ENCODE measurements at places on chromosomes 2 and 18.

DNA sequence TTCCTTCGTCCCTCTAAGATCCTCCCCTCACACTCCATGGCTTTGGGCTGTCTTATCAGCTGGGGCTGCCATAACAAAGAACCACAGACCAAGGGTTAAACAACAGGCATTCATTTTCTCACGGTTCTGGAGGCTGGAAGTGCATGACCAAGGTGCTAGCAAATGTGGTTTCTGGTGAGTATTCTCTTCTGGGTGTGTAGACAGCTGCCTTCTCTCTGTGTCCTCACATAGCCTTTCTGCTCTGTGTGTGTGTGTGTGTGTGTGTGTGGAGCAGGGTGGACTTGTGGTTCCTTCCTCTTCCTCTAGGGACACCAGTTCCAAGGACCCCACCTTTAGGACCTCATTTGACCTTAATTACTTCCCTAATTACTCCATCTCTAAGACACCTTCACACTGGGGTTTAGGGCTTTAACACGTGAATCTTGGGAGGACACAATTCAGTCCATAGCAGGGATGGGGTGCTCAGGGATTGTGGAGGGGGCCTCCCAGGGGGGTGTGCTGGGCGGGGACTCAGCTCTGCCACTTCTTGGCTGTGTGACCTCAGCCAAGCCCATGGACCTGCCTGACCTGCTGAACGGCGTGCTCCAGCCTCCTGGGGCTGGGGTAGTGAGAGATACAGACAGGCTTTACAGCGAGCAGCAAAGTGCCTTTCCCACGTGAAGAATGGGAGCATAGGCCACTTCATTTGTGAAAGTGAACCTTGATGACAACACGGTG, 38.0 kb downstream of the ACKR3 start:
- no peak for ATAC-seq

DNA sequence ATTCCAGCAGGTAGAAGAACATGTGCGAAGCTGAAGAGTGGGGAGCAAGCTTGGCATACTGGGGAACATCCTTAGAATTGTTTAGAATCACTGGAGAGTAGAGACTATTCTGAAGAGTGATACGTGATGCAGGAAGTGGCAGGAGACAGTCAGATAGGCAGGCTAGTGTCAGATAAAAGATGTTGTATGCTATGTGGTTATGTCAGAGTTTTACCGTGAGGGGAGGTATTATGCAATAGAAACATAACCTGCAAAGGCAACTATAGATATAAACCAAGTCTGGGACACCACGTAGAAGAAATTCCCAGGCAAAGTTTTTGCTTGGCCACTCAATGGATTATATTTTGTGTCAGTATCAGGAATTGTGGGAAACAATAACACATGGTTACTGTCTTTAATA, 62.0 kb upstream of the ZSWIM2 start:
- no peak for ATAC-seq

GRCh38 chr2:110997331-110998045, 123.2 kb upstream of the BCL2L11 start:
- no peak for ATAC-seq

- ATAC-seq = no peak
These were observed 27.4 kb downstream of the HS6ST1 start for GRCh38 chr2:128291161-128291843.

GRCh38 chr2:8546612-8547283, 135.1 kb upstream of the ID2 start:
- ATAC-seq = no peak

GRCh38 chr2:100017633-100018032, 124.8 kb downstream of the AFF3 start:
- ATAC-seq = no peak

GRCh38 chr2:160932960-160933359, 227.3 kb upstream of the TANK start:
- no peak for ATAC-seq

GRCh38 chr2:108593547-108594098, 59.4 kb downstream of the LIMS1 start:
- no peak for ATAC-seq

DNA sequence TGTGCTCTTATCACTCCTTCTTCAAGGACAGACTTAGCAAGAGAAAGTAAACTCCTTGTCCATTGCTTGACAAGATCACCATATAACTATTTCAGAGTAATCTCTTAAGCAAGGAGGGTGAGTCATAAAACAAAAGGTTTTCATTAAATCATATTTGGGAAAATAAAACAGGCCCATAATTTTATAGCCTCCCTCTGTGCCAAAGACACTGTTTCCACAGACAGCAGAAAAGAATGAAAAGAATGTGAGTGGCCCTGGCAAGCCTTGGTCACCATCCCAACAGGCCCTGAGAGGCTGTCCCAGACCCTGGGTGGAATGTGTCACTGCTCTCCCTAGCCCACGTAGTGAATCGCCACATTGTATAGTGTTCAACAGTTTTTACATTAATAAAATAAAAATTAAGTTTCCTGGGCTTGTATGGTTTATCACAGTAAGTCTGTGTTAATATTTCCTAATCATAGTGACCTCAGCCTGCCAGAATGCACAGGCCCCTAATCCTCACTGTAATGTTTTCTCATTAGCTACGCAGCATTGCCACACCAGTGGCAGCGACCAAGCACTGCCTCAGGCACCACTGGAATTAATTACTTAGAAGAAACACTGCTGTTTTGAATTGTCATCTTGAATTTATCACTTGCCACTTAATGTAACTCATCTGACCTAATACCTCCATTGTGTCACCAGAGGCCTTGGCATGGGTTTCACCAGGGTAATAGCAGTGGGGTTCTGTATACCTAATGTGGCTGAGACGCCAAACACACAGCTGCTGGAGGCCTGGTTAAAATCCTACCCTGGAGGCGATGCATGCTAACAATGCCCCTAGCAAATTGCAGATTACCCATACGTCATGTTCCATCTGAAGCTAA, 401.9 kb downstream of the LNPK start:
- ATAC-seq = no peak

- ATAC-seq = no peak
These were observed 5.4 kb downstream of the ITSN2 start for GRCh38 chr2:24354957-24355356.

DNA sequence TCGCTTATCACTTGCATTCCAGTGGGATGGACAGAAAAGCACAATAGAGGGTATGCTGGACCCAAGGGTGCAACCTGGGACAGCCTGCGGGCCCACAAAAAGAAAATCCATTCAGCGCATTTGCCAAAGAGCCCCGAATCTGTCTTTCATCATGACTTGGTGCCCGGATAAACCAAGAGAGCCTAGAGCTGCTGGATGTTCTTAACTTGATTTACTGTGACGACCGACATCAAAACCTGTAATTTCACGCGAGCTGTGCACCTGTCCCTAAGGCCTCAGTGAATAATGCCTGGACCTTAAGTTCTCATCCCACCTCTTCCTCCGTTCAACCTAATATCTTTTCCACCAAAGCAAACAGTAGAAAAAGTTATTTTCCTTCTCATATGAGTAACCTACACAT, 115.5 kb upstream of the ACKR3 start:
- ATAC-seq = no peak

GRCh38 chr18:45539491-45539891, 75.8 kb upstream of the SLC14A2 start:
- ATAC-seq = no peak

- ATAC-seq = no peak
These were observed 64.8 kb upstream of the CYTIP start for GRCh38 chr2:157508676-157509075.

DNA sequence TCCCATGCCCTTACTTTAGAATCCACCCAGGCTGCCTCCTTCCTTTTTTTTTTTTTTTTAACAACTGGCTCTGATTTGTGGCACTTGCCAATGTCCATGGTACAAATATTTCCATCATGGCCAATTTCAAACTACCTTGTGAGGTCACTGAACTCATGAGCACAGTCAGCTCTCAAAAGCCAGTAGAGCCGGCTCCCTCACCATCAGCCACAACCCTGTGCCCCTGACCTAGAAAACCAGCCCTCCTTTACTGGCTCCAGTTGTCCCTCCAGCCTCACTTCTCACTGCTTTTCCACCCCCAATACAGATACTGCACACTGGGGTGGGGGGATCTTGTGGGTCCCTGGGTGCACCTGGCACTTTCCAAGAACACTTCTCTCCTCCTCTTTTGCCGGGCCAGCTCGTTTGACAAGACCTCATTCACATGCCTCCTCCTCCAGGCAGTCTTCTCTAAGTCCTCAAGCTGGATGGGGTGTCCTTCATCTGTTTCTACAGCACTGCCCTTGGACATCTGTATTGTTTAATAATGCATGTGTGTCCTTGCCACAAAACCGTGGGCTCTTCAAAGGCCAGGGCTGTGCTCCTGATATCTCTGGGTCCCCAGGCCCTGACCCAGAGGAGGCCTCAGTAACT, 35.5 kb downstream of the SDC1 start:
- no peak for ATAC-seq

DNA sequence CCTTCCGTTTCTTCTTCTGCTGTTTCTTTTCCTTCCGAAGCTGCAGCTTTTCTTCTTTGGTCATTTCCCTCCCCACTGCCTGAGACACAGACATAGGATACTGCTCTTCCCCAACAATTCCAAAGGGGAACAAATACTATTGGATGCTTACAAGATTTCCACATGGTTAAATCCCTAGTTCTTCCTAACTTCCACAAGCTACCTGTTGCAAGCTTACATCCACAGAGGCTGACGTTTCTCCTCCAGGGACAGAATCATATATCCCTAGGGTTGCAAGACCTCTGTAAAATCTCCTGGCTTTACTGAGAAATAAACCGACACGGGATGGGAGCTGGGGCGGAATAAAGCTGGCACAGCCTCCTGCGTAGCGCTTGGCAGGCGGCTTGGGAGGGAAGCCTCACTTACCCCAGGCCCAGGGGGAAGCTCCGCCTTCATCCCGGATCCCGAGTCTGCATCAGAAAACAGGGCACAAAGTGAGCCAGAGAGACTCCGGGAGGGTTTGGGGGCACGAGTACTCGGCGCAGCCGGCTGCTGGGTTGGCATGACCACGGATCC, 590 bp downstream of the EIF2B4 start:
- peak; percentile 23 for ATAC-seq

GRCh38 chr2:190533968-190534309, 583 bp downstream of the NEMP2 start:
- peak; percentile 57 for ATAC-seq

DNA sequence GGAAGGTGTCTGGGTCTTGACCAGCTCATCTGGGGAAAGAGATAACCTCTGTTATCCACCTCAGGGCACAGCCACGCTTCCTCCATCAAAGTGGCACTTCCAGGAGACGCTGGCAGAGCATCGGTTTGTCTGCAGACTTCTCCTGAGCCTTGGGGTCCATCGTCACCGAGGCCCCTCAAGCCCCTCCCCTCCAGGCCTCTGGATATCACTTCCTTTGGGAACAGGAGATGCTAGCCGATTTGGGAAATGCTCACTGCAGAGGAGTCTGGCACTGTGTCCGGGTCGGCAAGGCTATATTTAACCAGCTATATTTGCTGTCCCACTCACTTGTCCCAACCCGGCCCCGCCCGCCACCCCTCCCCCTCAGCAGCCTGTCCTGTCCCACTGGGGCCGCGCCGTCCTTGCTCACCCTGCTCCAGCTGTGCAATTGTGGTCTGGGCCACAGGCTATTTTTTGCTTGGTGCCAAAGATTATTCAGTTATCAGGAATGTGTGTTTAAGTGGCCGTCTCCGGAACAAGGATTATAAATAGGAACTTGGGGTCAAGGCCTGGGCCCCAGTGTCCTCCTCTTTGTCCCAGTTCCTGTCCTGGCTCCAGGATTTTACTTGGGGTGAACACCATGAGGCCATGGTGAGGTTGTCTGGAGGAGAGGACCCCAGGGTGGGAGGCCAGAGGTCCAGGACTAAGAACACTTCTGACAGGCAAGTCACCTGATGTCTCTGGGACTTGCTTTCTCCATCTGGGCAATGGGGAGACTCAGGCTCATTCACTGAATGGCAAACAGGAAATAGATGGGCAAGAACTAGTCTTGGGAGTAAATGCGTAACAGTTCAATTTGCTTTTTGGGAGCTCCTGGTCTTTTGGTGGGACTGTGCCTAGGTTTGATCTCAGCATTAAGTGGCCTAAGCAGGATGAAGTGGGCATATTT, 263.6 kb downstream of the DYSF start:
- no peak for ATAC-seq

GRCh38 chr2:240793313-240794177, 26.5 kb downstream of the KIF1A start:
- no peak for ATAC-seq

DNA sequence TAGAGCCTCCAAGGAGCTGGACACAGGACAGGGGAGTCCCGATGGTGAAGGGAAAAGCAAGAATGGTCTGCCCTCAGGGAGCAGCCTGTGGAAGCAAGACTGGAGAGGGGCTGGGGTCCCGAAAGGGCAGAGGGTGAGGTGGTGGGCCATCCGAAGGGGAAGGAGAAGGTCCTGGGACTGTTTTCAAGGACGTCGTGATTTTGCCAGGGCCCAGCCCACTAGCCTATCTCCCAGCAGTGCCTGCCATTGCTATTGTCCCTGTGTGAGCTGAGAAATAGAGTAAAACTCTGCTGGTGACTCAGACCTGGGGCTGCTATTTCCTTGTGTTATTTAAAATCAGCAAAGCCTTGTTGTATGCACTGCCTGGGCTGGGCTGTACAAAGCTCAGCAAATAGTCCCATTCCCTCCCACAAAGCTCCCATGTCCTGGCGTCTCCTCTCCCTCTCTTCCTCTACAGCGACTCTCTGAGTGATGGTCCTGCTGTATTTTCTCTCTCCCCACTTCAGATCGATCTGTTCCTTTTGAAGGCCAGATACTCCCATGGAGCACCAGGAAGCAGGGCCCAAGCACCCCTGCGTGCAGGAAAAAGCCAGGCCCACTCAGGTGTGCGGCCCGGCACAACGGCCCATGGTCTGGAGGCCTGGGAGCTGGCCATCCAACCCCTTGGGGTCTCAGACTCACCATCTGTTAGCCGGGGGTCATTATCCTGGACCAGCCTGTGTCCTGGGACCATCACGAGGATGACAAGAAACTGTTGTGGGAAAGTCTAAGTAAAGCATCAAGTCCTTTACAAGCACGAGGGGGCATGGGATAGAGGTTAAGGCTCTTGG, 65.0 kb upstream of the OTOF start:
- no peak for ATAC-seq

- no peak for ATAC-seq
These were observed 1.4 kb downstream of the VRK2 start for GRCh38 chr2:58047961-58048360.

- no peak for ATAC-seq
These were observed 7.9 kb downstream of the NEDD4L start for GRCh38 chr18:58051765-58052460.

DNA sequence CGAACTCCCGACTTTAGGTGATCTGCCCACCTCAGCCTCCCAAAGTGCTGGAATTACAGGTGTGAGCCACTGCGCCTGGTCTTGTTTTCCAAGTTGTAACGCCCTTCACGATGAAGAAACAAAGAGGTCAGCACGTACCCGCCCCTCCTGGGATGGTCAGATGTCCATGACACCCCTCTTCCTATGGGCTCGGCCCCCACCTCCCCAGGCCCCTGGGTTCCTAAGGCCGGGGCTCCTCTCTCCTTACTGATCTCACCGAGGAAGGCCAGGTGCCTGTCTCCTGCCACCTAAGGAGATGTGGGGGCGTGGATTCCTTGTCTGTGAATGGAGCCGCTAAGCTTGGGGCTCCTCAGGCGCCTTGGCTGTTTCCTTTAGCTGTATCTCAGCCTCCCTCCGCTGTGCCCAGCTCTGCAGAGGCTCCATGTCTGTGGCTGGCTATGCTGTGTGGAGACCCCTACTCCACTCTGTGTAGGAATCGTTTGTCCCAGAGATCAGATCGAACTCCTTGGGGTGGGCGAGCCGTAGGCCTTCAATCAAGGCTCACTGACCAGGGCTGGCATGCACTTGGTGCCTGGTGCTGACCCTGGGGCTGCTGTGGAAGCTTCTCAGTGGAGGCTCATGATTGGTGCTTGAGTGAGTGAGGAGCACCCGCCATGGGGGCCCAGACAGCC, 8.8 kb downstream of the COLEC11 start:
- ATAC-seq = no peak

Data from activated T-helper 17 cell treated with anti-CD3 and anti-CD28 coated beads, Interleukin-2, amount 50 U/mL, for 72 hours (primary cell).